ENCODE measurements at places on chromosomes 7 and 10.

- no peak for DNase-seq
These were observed 75.7 kb upstream of the NANOS1 start for GRCh38 chr10:118953598-118954393.

DNA sequence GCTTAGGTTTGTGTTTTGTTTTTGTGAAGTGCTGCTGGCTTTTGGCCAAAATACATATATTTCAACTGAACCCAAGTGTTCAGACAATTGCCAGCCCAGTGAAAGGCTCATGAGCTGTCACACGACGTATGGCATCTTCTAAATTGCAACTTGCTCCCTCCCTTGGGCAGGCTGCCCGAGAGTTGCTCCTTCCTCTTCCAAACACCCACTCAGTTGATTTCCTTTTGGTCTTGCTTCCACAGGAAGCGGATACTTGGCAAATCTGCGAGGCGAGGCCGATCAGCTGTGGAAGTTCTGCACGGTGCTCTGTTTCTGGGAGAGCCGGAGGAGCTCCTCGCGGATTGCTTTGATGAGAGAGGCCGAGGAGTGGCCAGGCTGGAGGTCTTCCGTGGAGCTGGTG lies 39.6 kb upstream of the ATP6V0A4 start:
- DNase-seq: no peak

DNA sequence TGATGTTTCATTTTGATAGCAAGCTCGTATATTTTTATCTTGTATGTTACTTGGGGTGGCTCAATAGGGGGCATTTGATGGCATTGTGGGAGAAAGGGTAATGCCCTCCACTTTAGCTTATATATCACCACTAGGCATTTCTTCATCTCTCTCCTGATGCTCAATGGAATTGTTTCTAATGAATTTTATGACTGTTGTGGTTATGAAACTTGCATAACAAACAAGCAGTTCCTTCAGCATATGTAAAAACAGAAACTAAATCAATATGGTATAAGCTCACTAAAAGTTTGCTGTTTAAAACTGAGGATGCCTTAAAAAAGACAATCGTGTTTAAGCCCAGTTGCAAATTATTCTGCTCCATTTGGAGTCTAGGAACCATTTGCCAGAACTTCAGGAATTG lies 75.5 kb downstream of the CDK14 start:
- DNase-seq: no peak

- no peak for DNase-seq
These were observed 53.9 kb upstream of the SEPHS1 start for GRCh38 chr10:13402021-13402420.

DNA sequence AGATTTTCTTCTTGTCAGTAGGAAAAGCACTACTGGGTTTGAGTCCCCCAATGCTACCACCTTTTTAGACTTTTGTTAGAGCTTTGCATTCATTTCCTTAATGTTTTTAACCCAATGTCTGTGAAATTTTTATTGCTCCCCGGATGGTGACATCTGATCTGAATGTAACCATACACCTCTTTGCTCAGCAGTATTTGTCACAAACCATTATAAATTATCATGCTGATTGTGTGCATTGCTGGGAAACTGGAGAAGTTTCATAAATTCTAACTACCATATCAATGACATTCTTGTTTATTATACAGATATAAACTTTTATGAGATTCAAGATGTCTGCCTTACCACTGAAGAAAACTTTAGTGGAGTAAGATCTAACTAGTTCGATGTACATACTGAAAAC lies 8.5 kb downstream of the NRP1 start:
- DNase-seq: no peak

- no peak for DNase-seq
These were observed 112.2 kb upstream of the GPR26 start for GRCh38 chr10:123553810-123554430.

- no peak for DNase-seq
These were observed 12.9 kb downstream of the BHLHA15 start for GRCh38 chr7:98223898-98224700.

DNA sequence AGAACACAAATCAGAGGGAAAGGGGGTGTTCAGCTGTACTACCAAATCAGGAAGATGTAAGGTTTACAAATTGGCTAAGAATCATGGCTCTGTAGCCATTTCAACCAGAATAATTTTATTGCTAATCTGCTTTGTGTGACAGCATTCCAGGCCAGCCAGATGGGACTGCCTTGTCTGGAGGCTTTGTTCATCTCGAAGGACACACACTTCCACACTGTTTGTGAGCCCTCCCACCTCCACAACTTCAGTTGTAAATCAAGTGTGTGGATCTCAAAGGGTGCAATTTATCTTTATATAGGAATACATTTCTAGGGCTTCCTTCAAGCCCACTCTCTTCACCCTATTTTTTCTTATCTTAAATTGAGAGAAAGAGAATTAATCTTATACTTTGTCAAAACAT lies 6.9 kb upstream of the OIT3 start:
- no peak for DNase-seq

GRCh38 chr10:116775488-116776400 lies 33.4 kb upstream of the HSPA12A start:
- no peak for DNase-seq

- DNase-seq: no peak
These were observed 21.0 kb upstream of the ASB15 start for GRCh38 chr7:123580406-123581161.

- no peak for DNase-seq
These were observed 79.9 kb upstream of the EN2 start for GRCh38 chr7:155377838-155378579.

- no peak for DNase-seq
These were observed 3.8 kb downstream of the ALOX5 start for GRCh38 chr10:45377858-45378257.

DNA sequence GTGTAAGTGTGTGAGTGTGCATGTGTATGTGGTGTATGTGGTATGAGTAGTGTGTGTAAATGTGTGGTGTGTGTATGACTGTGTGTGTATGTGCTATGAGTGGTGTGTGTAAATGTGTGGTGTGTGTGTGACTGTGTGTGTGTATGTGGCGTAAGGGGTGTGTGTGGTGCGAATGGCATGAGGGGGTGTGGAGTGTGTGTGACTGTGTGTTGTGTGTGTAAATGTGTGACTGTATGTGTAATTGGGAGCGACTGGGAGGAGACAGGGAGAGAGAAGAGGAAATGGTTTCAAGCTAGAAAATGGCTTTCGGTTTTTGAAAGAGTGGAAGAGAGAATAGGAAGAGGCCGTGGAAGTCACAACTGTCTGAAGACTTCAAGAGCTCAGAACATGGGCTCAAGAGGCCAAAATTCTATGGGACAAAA lies 23.6 kb upstream of the GATAD1 start:
- no peak for DNase-seq

DNA sequence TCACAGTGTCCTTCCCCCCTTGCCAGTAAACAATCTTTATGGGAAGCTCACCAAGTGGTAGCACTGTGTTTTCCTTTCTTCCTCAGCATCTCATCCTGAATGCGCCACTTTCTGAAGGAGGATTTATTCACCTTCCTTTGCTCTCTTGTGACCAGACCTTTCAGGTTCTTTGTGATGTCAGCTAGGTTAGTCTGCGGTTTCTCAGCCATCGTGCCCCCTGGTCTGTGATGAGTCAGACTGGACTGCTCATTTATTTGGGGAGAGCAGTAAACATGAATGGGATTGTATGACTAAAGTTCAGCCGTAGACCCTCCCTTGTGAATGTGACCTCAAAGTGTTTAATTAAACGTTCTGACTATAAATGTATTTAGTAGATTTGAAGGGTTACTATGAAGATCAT lies 235.1 kb upstream of the CELF2 start:
- DNase-seq: no peak

DNA sequence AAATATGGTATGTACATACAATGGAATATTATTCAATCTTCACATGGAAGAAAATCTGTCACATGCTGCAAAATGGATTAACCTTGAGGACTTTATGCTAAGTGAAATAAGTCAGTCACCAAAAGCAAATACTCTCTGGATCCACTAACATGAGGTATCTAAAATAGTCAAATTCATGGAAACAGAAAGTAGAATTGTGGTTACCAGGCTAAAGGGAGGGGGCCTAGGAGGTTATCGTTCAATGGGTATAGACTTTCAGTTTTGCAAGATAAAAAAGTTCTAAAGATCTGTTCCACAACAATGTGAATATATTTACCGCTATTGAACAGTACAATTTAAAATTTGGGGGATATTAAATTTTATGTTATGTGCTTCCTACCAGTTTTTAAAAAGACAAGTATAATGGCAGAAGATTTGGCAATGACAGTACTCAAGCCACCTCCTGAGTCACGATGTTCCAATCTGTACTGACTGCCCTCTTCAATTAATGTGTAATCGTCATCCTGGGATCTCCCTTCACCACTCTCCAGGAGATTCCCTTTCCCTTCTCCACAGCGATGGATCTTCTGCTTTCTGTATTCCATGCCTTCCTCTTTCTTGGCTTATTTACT lies 32.3 kb upstream of the IL6 start:
- no peak for DNase-seq

GRCh38 chr7:6205971-6206660 lies 66.3 kb downstream of the CYTH3 start:
- no peak for DNase-seq

DNA sequence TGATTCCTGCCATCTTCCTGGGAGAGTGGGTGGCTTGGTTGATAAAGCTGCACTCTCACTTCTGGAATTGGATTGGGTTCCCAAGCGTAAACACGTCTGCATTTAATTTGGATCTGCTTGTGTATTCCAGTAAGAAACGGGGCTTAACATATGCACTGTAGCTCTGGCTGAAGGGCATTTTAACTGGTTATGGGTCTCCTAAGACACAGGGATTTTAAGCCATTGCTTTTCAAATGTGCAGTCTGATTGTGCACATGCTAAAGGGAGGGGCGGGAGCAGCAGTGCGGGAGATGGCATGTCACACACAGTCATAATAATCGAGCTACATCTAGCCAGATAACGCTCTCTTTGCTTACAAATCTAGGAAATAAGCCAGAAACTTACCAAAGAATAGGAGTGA lies 247.3 kb upstream of the LYZL1 start:
- no peak for DNase-seq

DNA sequence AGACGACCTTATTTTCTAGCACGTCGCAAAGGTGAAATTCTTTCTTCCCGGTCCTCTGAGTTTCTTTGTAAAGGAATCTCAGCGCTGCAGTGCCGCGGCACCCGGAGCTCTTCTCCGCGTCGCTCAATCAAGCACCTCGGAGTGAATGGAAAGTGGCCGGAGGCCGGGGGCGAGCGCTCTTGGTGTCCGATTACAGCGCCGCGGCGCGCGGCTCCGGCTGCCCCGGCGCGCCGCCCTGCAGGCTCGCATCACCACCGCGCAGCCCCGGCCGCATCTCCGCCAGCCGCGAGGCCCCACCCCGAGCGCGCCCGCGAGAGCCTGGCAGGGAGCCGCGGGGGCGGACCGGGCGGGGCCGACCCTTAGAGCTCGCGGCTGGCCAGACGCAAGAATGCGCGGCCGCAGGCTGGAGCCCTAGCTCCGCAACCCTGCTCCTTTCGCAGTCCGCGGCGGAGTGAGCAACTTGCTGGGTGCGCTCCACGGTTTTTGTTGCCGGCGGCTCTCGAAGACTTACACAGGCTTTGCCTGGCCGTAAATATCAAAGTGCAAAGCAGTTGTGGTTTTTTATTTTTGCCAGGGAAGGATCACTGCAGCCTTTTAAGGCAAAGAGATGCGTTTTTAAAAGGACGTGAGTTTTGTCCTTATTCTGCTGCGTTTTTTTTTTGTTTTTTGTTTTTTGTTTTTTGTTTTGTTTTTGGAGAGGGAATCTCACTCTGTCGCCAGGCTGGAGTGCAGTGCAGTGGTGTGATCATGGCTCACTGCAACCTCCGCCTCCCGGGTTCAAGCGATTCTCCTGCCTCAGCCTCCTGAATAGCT lies at the start of gene SEMA3C:
TSS of gene SEMA3C (minus strand) at position 143 of the 813 bp plus-strand sequence. CDS start 2,270 bp downstream, outside the sequence.
- DNase-seq: no peak

- no peak for DNase-seq
These were observed 42.7 kb upstream of the PPP2R2D start for GRCh38 chr10:131858118-131858515.

DNA sequence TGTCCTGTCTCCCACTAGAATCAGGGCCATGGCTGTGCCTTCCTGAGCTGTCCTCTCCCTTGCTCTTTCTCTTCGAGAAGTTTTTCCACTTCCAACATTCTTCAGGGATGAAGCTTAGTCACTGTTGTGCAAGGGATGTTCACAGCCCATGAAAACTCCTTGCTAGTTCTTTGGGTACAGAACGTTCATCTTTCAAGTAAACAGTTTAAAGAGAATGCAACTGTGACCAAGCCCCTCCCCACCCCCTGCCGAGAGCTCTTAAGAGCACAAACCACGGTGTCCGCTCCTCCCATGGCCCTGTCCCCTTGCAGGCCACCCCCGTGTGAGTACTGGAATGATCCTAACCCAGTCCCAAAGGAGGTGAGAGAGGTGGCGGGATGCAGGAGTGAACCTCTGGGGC lies 161.1 kb upstream of the RHEB start:
- DNase-seq: no peak

- no peak for DNase-seq
These were observed 715 bp upstream of the PANK1 start for GRCh38 chr10:89645742-89646172.

GRCh38 chr10:79023240-79024162 lies 45.3 kb upstream of the ZMIZ1 start:
- DNase-seq: no peak

GRCh38 chr7:26470691-26471090 lies 179.0 kb downstream of the SNX10 start:
- DNase-seq: no peak

DNA sequence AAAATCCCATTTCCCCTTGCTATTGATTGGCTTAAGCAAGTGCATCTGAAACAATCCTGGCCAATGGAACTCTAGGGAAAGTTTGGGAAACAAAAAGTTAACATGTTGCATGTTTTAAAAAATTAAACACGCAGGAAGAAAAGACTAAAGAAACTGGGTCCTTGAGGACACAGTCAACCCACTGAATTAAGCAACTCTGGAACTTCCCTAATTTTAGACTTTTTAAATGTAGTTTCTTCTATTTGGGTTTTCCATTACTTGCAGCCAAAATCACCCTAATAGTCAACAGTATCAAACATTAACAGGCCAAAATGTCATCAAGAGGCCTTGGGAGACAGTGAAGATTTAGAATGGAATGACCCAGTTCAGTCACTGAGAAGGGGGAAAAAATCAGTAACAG lies 40.6 kb downstream of the OSBPL3 start:
- no peak for DNase-seq

DNA sequence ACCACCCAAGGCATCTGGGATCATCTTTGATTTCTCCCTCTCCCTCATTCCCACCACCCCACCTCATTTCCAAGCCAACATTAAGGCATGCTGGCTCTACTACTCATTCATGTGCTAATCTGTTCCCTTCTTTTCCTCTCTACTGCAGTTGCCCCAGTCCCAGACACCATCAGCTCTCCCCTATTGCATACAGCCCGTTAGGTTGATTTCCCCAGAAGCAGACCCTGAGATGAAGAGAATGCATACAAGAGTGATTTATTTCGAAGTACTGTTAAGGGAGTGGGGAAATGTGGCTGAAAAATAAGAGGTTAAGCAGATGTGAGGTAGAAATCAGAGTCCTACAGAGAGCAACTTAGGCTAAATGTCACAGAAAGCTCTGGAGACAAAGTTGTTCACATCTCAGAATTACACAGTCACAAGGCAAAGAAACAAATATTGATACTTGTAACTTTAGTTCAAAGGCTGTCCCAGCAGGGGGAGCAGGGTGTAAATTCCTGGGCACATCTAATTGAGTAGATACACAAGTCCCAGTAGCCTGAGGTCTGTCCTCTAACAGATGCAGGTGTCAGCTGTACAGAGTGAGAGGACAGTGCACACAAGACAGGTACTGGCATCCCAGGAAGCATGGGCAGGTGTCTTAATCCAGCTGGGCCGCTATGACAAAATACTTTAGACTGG lies 20.9 kb downstream of the AKR1D1 start:
- no peak for DNase-seq

Data from stimulated activated CD8-positive, alpha-beta memory T cell treated with anti-CD3 and anti-CD28 coated beads, Interleukin-4, amount 100 ng/mL, for 4 hours (primary cell).